CMK (cell line): ENCODE measurements at places on chromosomes 16 and 17.

DNA sequence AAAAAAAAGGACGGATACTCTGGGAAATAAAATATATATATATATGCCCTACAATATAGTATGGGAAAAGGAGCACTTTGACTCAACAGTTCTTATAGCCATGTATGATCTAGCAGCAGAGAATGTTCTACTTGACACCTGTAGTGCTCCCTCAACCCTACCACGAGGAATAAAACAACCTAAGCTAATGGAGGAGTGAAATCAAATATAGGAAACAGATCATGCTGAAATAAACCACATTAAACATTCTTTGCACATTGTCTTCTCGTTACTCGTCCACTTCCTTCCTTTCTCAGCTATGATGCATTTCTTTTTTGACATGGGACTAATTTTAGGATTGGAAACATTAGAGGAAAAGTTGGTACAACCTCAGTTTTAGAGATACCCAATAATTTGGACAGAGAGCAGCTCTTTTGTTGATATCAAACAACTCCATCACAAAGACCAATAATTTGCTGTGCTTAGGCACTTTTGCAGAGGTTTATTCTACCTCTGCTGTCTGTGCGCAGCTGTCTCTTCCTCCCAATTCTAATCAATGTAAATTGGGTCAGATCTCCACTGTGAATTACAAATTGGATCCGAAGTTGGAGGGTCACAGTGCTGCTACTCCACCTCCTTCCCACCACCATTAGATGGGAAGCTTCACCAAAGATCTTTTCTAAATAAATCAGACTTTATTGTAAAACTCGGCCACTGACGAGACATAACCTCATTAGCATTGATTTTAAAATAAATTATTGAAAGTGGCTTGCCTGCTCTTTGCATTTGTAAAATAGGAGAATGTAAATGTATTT, 65.8 kb downstream of the SNX11 start:
- DNase-seq: no peak

GRCh38 chr17:8072341-8072728, 15.2 kb downstream of the ALOX12B start:
- no peak for DNase-seq

- DNase-seq: no peak
Observed at GRCh38 chr16:28607116-28607623, 2.7 kb downstream of the SULT1A1 start.

DNA sequence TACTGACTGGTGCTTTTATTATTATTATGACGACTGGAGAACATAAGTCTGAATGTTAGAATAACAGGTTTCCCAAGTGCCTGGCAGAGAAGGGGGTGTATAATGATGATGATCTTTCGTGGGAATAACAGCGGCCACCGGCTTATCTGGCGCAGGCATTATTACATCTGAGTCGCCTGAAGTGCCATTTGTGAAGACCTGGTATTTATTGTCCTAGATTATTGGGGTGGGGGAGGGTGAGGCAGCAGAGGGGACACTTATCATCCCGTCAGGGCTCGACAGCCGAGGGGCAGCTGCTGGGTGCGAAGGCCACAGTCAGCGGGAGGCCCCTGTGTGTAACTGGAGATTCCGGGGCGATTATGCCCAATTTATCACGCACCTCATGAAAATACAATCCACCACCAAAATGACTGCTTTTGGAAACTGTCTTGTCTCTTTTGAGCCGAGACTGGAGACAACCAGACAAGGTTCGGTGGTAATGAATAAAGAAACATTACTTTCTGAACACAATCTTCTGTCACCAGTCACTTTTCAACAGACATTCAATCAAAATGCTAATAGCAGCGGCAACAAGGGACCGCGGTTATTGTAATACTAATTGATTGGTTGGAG, 199.3 kb downstream of the CCDC182 start:
- DNase-seq: no peak

- no peak for DNase-seq
Observed at GRCh38 chr16:86909359-86910160, 331.2 kb downstream of the FOXL1 start.

DNA sequence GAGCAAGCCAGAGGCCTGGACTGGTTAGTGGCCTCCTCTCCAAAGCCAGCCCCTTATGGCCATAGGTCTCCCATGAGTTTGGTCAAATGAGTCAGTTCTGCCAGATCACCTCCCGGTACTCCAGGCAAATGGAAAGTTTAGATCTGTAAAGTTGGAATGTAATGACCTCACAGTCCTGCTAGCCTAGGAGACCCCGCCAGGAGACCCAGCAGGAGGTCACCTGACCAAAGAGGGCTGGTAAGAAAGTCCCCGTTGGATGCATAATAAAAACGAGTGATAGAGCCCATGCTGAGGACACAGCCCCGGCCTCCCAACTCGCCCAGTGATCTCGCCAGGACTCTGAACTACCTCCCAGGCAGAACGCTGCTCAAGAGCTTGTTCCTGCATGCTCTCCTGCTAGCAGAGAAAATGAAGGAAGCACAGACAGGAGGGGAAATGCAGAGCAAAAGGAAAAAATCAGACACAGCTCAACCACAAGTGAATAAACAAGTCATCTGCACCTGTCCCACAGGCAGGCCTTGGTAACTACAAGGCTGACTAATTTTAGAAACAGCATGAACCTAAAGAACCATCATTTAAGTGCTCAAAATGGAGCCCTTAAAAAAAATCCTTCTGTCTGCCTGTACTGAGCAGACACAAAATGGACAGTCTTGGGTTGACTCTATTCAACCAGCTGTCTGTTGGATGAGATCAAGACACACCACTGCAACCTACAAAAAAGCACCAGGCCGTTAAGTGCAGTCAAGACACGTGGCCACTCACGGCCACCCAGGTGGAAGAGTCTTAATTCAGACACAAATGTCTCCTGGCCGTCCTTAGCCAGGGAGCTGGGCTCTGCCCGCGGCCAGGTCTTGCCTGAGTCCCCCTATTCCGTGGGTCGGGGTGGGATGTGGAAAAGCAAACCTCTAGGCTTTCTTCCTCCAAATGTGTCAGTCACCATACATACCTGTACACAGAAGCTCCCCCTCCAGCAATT, 9.2 kb downstream of the CDIP1 start:
- no peak for DNase-seq

DNA sequence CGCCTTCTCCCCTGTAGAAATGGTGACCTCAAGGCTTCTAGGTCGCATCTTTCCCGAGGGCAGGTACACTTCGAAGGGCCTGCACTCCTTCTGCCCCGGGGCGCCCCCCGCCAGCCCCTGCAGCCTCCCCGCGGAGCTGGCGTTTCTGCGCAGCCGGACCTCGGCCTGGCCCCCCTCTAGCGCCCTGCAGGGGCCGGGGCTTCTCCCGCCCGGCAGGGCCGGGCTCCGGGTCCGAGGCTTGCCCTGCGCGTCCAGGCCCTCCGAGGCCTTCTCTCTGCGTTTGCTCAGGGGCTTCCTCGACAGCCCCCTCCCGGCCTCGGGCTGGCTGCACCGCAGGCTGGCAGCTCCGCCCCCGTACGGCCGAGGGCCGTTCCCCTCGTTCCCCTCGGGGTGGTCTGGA, 2.1 kb downstream of the MEFV start:
- no peak for DNase-seq

- no peak for DNase-seq
Observed at GRCh38 chr17:69575346-69575761, 160.9 kb downstream of the MAP2K6 start.

DNA sequence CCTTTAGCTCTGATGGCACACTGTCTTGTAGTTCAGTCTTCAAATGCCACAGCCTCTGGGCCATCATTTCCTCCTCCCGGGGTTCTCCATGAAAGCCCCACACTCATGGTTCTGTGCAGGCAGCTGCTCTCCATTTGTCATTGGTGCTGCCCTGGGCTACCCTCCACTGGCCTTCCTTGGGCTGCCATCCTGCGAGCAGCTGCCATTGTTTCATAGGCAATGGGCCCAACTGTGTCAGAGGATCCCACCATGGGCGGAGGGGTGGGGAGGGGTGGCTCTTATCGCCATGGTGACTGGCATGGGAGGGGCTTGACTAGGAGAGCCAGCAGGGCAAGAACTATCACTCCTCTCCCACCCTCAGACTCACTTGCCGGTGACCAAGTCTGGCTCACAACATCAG, 38.6 kb upstream of the BRD7 start:
- no peak for DNase-seq

- DNase-seq: no peak
Observed at GRCh38 chr16:68380676-68381362, 67.5 kb downstream of the SMPD3 start.

DNA sequence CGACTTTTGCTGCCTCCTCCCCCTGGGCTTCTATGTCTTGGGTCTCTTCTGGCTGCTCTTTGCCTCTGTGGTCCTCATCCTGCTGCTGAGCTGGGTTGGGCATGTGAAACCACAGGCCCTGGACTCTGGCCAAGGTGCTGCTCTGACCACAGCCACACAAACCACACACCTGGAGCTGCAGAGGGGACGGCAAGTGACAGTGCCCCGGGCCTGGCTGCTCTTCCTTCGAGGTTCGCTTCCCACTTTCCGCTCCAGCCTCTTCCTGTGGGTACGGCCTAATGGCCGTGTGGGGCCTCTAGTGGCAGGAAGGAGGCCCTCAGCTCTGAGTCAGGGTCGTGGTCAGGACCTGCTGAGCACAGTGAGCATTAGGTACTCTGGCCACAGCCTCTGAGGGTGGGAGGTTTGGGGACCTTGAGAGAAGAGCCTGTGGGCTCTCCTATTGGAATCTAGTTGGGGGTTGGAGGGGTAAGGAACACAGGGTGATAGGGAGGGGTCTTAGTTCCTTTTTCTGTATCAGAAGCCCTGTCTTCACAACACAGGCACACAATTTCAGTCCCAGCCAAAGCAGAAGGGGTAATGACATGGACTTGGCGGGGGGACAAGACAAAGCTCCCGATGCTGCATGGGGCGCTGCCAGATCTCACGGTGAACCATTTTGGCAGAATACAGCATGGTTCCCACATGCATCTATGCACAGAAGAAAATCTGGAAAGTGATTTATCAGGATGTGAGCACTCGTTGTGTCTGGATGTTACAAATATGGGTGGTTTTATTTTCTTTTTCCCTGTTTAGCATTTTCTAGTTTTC, 2.3 kb downstream of the GP1BA start:
- DNase-seq: no peak

DNA sequence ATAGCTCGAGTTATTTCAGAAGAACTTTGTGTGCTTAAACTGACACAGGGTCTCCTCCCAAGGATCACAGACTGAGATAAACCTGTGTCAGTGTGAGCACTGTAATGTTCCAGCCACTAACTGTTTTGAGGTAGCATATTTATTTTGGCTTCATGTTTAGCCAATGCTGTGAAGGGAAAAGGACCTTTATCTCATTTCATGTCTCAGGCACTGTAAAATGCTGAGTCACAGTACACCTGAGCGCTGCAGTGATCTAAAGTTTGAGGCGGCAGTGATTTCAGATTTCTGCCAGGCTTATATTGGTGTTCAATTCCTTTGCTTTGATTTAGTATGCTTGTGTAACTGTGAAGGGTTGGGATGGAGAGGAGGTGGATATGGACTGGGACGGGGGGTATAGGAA, 3.1 kb upstream of the DNAJA2 start:
- no peak for DNase-seq

- no peak for DNase-seq
Observed at GRCh38 chr16:15856901-15857698, at the start of gene MYH11. Gene MYH11 (minus strand): TSS chr16:15857028. CDS start chr16:15838252, 18,776 bp downstream.

DNA sequence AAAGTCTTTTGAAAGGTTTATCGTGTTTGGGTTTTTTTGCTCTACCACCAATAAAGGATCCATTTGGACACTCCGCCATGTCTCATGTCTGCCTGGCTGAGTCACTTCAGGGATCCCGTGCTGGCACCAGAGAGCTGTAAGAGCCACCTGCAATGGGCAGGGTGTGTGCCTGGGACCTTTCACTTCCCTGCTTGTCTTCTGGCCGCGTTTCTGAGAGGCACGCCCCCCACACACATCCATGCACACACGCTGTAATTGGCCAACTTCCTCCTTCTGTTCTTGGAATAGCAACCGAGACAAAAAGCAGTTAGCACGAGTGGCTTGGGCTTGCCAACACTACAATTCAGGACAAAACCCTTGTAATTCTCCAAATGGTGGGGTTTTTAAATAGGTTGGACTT, 9.8 kb upstream of the SOST start:
- no peak for DNase-seq

DNA sequence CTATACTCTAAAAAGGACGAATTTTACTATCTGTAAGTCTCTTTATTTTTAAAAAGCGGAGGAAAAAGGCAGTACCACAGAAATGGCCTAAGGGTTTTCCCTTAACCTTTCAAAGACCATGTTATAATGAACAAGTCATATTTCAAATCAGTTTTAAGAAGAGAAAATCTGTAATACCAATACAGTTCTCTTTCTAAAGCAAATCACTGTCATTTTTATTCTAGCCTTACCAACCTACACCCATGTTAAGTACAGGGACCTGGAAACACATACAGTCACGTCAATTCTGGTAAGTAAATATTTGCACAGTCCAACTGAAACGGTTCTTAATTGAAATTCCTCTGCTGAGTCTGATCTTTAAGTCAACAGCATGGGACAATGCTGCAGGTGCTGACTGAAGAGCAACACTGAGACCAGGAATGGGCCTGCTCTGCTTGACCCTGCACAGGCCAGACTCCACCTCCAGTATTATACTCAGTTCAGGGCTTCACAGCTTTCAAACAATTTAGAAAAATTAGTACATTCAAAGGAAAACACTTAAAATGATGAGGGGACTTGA, 20.2 kb downstream of the MBTPS1 start:
- DNase-seq: no peak

DNA sequence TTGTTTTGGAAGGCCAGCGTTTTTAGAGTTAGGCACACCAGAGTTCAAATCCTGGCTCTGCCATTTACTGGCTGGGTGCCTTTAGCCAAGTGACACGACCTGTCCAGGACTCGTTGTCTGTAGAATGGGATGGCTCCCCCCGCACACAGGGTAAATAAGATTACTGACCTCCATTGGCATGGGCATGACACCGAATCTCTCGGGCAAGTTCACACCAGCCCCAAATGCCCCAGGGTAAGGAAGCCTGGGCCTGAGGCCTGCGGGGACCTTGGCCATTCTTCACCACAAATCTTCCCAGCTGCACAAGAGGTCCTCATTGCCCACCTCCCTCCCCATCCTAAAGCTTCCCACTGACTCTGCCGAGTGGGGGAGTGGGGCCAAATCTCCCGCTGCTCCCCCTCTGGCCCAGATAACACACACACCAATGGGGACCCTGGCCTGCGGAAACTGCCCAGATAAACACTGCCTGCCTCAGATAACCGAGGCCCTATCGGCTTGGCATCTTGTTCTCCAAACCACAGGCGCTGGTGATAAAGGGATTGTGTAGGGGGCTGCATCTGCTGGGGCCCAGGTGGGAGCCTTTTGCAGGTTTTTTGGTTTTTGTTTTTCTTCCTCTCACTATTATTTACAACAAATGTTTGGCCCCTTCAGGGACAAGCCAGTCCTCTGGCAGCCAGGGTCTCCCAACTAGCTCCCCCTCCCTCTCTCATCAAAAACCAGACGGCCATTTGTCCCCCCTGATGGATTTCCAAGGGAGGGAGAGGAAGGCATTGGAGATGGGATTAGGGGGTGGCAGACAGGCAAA, 75.0 kb upstream of the LHX1 start:
- peak; percentile 66 for DNase-seq

- no peak for DNase-seq
Observed at GRCh38 chr16:17691106-17691898, 220.5 kb upstream of the XYLT1 start.
